ENCODE measurements at places on chromosomes 12 and 14.
A peak's percentile ranks its signal among the peaks of the same experiment; 100 is the strongest.

DNA sequence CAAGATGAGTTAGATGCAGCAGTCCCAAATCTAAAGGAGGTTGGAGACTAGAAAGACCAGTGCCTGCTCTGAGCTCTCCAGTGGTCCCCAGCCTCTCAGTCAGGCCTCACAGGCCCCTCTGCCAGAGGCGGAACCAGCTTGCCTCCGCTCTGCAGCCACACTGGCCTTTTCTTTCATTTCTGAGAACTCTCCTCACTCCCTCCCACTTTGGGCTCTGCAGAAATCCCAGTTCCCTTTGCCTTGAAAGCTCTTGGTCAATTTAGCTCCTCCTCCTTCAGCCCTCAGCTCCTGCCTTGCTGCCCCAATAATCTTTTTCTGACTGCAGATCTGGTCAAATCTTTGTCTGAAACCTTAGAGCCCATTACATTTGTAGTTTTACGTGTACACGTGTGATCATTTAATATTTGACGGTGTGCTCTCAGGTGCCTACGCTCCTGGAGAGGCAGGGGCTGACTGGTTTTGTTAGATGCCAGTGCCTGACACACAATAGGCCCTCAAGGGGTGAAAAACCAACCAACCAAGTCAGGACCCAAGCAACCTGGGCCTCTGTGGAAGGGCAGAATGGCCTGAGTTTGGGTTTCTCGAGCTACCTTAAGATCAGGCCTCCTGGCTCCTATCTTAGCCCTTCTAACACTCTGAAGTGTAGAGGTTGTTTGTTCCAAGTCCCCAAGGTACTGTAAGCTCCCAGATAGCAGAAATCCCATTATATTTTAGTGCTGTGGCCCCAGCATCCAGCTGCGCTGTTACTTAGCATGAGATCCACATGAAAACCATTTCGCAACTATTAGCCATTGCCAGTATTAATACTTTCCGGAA lies 1.1 kb upstream of the NUDT4 start:
- DNase-seq: peak; percentile 83

DNA sequence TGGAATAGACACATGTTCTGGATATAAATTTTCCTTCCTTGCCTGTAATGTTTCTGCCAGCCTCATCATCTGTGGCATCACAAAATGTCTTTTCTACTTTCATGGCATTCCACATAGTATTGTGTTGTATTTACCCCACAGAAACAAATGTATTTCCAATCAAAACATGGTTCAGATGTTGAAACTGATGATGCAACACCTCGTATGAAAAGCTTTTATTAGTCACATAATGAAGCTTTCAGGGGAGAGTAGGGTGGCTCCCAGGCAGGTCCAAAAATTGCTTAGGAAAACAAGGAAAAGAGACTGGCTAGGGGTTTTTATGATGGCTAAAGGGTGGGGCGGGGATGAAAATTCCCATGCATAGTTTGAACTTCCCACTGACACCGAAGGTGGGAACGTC lies 29.1 kb upstream of the ZNF641 start:
- no peak for DNase-seq

- no peak for DNase-seq
These were observed 12.7 kb upstream of the STON2 start for GRCh38 chr14:81412779-81413178.

DNA sequence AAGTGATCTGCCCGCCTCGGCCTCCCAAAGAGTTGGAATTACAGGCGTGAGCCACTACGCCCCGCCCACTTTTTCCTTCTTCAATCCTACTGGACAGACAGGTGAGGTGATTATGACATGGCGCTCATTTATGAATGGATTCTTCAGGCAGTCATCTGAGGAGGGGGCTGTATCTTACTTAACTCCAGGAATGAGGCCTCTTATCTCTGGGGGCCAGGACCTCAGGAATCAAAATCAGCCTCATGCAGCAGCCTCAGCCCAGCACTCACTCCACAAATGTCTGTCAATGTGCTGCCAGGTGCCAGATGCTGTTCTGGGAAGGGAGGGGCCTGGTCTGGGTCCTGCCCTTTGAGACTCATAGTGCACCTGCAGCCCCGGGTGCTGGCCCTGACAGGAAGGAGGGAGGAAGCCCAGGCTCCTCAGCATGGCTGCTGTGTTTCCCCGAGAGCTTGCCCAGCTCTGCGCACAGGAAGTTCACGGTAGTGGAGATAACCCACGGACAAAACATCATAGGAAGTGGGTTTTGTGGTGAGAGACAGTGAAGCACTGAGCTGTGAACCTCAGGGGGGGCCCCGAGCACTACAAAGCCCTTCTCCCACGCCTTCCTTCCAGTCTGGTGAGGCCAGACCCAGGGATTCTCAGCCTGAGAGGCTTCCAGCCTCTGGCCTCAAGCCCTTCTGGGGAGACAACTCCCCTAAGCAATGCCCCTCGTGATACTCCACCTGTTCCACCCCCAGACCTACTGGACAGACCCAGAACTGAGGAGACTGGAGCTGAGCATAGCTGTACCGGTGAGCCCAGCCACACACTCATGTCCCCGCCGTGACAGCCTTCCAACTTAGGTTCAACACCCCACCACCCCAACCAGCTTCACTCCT lies 22.3 kb downstream of the GALNT6 start:
- DNase-seq: peak; percentile 90

- no peak for DNase-seq
These were observed 627 bp downstream of the TESC start for GRCh38 chr12:117098361-117099217.

GRCh38 chr12:123858176-123858575 lies 96.1 kb downstream of the DNAH10 start:
- no peak for DNase-seq

DNA sequence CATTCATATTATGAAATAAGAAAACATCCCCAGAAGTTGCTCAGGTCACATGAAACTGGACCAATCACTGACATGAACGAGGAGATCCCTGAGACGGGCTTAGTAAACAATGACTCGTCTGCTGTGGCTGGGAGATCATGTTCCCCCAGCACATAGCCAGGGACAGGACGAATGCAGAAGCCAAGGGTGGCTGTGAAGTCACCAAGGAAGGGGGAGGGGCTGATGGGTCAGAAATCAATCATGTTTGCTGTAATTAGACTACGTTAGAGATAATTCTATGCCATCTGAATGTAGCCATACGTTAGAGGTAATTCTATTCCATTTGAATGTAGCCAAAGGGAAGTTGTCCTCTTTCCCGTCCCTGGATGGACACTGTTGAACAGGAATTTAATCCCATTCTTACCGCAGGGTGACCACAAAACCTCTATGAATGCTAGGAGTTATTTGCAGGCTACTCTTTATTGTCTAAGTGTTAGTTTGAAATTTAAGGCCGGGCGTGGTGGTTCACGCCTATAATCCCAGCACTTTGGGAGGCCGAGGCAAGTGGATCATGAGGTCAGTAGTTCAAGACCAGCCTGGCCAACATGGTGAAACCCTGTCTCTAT lies 332.9 kb downstream of the TMEM132D start:
- DNase-seq: no peak

DNA sequence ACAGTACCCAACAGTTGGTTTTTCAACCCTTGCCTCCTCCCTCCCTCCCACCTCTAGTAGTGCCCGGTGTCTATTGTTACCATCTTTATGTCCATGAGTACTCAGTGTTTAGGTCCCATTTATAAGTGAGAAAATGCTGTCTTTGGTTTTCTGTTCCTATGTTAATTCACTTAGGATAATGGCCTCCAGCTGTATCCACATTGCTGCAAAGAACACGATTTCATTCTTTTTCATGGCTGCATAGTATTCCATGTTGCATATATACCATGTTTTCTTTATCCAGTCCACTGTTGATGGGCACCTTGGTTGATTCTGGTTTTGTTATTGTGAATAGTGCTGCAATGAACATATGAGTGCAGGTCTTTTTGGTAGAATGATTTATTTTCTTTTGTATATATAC lies 631.3 kb downstream of the MED13L start:
- DNase-seq: no peak

DNA sequence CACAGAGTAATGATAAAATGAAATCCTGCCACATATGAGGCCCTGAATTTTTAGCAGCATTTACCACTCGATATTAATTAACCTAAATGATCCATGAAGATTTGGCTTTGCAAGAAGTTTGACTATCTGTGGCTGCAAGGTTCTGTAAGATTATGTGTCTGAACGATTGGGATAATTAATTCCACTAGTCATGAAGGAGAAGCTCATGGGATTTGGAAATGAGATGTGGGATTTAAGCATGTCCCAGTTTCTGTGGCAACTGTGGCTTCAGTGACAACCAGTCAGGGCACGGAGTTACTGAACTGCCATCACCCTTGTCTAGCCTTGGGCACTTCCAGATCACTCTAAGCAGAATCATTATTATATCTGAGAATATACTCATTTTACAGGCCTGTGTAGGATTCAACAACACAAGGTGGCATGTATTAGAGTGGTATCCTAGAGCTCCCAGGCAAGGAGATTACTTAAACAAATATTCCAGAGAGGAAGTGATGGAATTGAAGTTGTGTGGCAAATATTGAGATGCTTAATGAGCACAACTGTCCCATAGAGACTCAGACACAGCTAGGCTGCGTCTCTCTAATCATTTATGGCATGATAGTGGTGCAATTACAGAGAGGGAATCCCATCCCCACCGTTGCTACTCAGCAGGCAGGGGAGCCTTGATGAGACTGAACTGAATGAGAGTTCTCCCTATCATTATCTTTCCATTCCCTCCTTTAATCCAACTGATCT lies 205.0 kb upstream of the KRR1 start:
- no peak for DNase-seq

- DNase-seq: no peak
These were observed 116.6 kb downstream of the CALM1 start for GRCh38 chr14:90513161-90514014.

- DNase-seq: no peak
These were observed 88.3 kb downstream of the LRP6 start for GRCh38 chr12:12178559-12178958.

DNA sequence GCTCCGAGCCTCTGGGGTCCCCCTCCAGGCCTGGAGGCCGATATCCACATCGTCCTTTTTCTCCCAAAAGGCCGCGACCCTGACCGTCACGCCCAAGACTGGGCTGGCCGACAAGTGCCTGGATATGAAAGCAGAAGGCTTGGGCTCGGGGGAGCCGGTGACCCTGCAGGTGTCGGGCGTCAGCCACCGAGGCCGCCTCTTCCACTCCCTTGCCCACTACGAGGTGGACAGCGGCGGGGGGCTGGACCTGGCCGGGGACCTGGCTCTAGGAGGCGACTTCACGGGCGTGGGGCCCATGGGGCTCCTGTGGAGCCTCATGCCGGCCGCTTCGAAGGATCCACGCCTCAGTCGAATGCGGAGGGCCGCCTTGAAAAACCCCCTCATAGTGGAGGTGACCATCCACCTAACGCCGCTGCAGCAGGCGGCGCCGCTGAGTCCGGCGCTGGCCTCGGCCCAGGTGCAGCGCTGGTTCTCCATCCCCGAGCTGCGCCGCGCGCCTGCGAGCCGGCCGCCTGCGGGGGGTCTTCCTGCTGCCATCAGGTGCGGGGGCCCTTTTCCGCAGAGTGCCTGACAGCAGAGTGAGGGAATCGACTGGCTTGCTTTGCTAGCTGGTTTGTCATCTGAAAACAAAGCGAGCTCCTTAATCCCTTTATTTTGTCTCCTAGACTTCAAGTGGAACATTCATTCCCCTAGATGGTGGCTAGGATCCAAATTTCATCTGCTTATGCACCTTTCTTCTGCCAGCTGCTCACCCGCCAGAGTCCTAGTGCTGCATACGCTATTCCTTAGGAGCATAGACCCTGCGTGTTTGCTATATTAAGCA lies 10.6 kb upstream of the DNAL1 start:
- no peak for DNase-seq

- peak; percentile 75 for DNase-seq
These were observed 53.5 kb downstream of the SLC38A6 start for GRCh38 chr14:61034416-61035120.

- no peak for DNase-seq
These were observed 96.8 kb downstream of the EP400 start for GRCh38 chr12:132046561-132046960.

DNA sequence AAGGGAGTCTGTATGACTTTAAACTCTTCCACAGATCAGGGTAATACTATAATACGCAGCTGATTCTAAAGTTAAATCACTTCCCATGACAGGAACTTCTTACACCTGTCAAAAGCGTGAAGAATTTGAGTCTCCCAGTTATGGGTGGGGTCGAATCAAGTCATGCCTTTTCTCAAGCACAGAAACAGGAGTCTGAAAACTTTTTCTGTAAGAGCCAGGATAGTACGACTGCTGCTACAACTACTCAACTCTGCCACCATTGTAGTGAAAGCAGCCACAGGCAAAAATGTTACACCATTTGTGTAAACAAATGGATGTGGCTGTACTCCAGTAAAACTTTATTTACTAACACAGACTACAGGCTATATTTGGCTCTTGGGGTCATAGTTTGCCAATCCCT lies 90.3 kb downstream of the DUSP6 start:
- no peak for DNase-seq

GRCh38 chr12:121404734-121405133 lies 4.8 kb downstream of the RNF34 start:
- DNase-seq: no peak

DNA sequence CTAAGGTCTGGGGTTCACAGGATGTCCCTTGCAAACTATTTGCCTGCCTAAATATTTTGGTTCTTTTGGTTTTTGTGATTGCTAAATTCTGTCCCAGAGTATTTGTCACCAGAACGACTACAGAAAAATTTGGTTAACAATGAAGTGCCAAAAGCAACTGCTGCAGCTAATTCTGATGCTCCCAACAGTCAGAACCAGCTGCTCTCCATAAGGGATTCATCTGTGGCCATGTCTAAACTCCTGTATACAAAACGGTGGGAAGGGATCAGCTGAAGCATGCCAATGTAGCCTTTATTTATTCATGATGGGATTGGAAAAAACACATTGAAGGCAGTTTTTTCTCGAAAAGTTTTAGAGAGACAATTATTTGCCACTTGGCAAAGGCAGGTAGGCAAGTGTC lies 29.3 kb upstream of the PELI2 start:
- no peak for DNase-seq

DNA sequence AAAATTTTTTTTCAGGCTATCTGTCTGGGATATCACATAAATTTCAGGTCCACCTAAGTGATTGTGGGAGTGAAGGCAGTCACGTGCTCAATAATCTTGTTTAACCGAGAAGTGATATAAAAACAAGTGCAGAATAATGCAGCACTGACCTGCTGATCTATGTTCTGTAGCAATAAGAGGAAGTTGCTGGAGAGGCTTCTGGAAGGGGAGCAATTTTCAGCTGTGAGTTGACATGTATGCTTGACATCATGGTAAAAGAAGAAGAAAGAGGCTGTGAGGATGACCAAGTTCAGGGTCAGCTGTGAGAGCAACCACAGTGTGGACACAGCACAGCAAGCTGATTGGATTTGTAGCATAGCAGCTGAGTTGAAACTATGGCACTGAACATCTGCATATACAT lies 172.0 kb upstream of the PELI2 start:
- DNase-seq: peak; percentile 12

DNA sequence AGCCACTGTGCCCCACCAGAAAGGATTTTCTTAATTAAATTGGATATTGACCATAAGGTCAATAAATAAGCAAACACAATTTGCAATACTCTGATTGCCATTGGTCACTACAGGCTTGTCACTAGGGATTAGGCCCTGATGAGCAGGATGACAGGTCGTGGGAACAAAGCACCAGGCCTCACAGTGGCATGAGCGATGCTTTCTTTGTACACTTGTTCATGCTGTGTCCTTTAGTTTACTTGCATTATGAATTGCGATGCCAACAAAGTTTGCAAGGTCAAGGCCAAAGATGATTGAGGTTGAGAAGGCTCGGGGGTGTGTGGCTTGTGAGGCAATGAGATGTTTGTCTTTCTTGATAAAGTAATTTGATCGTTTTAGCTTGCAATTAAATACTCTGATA lies 136.0 kb downstream of the TTC8 start:
- no peak for DNase-seq

Measured in inflammatory macrophage treated with lipopolysaccharide for 1 hour (primary cell).